A549 (cell line): ENCODE measurements at places on chromosomes 13 and 19. TPM values are rescaled to one million over a fixed set of nuclear protein-coding genes. Genes with fewer than 3 reads are reported as not detected.
A peak's percentile ranks its signal among the peaks of the same experiment; 100 is the strongest.

Gene VSIG10L
- 5.7 to 6.8 TPM (median 6.7 TPM) in 3 replicates for polyA plus RNA-seq

DNA sequence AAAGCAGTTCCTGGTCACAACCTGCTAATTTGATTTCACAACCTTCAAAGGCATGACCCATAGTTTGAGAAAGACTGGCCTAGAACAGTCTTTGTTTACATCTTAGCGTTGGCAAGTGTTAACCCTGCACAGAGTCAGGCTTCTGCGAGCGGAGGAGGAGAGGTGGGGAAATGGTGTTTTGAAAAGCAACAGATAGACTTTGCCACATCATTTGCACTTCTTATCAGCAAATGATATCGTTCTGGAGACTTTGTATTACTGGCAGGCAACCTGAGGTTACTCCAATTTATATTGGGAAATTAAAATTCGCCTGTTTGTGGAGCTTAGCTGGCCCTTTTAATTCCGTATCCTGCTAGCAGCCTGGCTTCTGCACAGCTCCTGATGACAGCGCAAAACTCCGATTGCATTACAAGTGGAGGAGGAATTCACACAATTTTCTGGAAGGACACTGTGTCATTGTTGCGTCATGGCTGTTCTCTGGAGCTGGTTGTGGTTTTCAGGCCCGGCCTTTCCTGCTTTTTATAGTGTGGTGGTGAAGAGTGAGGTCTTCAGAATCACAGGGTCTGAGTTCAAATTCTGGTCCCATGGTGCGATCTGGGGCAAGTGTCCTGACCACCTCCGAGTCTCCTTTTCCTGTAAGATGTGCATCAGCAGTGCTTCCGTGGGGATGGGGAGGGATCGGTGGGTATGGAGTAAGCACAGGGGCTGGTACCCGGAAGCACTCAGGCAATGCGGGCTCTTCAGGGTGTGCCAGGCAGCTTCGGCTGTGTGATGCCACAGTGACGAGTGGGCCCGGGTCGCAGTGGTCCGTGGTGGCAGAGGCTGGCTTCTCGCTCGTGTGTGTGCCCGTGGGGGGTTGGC, 49.1 kb upstream of the EHD2 start:
- peak; percentile 77 for DNase-seq

GRCh38 chr13:34469196-34469986, 472.7 kb upstream of the NBEA start:
- DNase-seq, result peak; percentile 73

GRCh38 chr19:44540736-44541135, 11.3 kb upstream of the CEACAM20 start:
- no peak for DNase-seq

- no peak for DNase-seq
These were observed 567.7 kb downstream of the GPC6 start for GRCh38 chr13:93794197-93794885.
